Lung microvascular endothelial cell (primary cell): ENCODE measurements at places on chromosomes 12 and 14. TPM values are rescaled to one million over a fixed set of nuclear protein-coding genes. Genes with fewer than 3 reads are reported as not detected.

The ADAM21 gene
- total RNA-seq, result under 0.01 TPM in 2 replicates

DNA sequence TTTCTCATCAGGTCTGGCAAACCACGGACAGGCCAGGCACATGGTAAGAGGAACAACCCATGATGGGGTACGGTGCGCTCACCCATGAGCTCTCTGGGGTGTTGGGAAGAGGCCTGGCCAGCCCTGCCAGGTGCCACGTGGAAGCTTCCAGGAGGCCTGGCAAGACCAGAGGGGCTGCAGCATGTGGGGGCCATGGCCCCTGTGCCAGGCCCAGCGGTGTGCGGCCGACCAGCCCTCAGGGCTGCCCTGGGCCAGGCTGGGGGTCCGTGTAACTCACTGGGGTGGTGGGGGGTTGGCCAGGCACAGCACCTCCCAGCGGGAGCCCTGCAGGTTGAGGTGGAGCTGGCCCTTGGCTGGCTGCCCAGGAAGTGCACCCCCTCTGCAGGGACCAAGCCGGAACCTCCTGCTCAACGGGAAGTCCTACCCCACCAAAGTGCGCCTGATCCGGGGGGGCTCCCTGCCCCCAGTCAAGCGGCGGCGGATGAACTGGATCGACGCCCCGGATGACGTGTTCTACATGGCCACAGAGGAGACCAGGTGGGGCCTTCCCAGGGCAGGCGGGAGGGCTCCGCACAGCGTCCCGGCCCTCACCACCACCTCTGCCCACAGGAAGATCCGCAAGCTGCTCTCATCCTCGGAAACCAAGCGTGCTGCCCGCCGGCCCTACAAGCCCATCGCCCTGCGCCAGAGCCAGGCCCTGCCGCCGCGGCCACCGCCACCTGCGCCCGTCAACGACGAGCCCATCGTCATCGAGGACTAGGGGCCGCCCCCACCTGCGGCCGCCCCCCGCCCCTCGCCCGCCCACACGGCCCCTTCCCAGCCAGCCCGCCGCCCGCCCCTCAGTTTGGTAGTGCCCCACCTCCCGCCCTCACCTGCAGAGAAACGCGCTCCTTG lies 4.9 kb upstream of the CRIP2 start:
- DNase-seq, result peak; percentile 32

DNA sequence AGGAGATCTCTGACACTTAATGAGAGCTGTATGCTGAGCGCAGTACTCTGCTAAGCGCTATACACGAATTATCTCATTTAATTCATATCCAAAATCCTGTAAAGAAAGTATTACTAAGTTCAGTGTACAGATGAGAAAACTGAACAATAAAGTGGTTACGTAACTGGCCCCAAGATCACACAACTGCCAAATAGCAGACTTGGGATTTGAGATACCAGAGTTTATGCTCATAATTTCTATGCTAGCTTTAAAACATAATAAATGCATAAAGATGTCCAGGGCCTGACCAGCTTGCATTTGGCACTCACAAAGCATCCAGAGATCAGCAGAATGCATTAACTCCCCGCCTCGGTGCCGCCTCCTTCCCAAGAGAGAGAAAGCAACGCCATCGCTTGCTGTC lies 83.2 kb upstream of the PWP1 start:
- no peak for DNase-seq

The PMCH gene
- total RNA-seq, result not detected in 2 replicates

DNA sequence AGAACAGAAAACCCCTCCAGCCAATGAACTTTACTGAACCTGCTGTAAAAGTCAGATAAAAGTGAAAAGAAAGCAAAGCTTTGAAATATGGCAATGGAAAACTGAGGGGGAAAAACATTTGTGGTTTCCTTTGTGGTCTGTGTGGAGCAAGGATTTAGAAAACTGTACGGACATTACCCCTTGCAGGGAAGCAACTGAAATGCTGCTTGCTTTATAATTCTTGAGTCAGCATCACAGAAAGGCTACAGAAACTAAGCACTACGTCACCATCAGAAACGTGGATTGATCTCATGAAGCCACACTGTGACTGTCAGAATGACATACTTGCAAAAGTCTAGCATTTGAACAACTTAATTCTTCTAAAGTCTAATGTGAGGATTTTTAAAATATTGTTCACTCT lies 2.4 kb upstream of the KCNC2 start:
- DNase-seq, result no peak

GRCh38 chr12:107461222-107461975 lies 224.2 kb upstream of the PWP1 start:
- DNase-seq, result peak; percentile 73

GRCh38 chr12:32089156-32089555 lies 17.5 kb upstream of the BICD1 start:
- no peak for DNase-seq

DNA sequence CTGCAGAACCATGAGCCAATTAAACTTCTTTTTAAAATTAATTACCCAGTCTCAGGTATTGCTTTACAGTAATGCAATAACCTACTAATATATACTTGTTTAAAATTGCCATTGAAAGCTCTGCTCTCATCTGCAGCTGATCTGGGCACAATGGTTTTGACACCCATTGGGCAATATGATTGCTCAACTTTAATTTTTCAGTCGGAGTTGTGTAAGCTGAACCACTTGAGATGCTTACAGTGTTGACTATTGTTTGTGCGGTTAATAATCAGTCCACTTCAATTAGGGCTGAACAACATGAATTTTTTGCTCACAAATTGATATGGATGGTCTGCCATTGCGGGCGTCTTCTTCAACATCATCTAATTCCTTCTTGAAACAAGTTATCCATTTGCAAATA lies 18.0 kb upstream of the OR4K5 start:
- DNase-seq, result no peak

The RTN1 gene
- under 0.01 TPM in 2 replicates for total RNA-seq

DNA sequence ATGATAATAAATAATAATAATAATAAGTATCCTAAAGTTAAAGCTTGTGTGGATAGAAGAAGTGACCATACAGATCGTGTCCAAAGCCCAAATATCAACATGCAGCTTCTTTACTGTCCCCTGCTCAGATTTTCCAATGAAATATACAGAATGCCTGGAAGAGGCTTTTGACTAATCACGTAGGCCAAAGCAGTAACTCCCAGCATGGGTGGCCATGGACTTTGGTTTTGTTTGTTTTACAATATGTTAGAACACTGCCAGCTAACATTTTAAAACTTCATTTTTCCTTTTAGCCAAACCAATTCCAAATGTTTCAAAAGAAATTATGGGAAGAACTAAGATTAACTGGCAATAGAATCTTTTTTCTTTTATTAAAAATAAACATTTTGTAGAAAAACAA lies 400.0 kb upstream of the FLRT2 start:
- DNase-seq, result no peak

The POU6F1 gene
- 1.3 and 3.0 TPM in 2 replicates for total RNA-seq

GRCh38 chr12:4997939-4998338 lies 45.7 kb upstream of the KCNA5 start:
- peak; percentile 74 for DNase-seq

The GALNT9 gene
- under 0.01 and 0.22 TPM in 2 replicates for total RNA-seq

- no peak for DNase-seq
These were observed 71.4 kb downstream of the AKAP6 start for GRCh38 chr14:32400480-32400879.

DNA sequence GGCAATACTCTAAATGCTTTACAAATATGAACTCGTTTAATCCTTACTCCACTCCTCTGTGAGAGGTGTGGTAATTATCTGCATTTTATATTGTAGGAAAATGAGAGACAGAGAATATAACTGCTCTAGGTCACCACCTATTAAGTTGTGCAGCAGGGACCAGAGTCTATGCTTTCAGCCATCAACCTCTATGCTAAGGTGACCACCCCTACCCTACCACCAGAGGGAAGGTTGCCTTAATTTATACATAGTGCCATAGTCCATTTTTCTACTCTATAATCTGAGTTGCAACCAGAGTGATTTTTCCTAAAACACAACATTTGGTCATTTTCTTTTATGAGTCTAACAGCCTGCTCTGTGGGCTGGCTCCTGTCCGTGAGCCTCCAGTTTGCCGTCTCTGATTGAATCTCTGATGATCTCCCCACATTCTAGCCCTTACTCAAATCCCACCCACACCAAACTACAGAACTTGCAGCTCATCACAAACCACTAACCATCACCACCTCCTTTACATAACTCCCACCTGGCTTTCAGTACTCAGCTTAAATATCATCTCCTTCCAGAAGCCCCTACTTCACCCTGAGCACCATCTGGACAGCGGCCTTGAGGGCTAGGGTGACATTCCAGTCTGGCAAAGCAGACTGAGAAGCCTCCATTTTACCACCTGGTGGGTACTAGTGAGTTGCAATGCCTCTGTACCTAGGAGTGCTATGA lies 126.6 kb downstream of the PPM1H start:
- no peak for DNase-seq

- DNase-seq, result no peak
These were observed 2.3 kb upstream of the ZNF705A start for GRCh38 chr12:8154526-8154925.

DNA sequence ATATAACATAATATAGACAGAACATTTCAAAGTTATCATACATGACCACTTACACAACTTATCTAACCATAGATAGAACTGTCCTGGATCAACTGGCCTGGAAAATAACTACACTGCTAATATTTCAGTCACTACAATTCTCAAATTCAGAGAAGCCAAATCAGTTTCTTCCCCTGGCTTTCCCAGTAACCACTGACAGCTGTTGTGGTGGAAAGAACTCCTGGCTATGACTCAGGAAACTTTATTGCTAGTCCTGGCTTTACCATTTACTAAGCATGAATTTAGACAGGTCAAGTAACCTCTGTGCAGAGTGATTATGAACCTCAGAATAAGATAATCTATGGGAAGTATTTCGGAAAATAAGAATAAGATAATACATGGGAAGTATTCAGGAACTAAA lies 244.9 kb upstream of the DIO2 start:
- no peak for DNase-seq

The OR4K1 gene
- total RNA-seq, result not detected in 2 replicates

DNA sequence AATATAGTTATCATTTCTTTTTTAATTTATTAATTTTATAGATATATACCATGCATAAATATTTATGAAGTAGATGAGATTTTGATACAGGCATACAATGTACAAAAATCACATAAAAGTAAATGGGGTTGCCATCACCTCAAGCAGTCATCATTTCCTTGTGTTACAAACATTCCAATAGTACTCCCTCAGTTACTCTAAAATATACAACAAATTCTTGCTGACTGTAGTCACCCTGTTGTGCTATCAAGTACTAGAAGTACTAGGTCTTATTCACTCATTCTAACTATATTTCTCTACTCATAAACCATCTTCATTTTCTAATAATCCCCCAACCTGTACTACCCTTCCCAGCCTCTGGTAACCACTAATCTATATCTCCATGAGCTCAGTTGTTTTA lies 432.6 kb upstream of the SYT1 start:
- no peak for DNase-seq

DNA sequence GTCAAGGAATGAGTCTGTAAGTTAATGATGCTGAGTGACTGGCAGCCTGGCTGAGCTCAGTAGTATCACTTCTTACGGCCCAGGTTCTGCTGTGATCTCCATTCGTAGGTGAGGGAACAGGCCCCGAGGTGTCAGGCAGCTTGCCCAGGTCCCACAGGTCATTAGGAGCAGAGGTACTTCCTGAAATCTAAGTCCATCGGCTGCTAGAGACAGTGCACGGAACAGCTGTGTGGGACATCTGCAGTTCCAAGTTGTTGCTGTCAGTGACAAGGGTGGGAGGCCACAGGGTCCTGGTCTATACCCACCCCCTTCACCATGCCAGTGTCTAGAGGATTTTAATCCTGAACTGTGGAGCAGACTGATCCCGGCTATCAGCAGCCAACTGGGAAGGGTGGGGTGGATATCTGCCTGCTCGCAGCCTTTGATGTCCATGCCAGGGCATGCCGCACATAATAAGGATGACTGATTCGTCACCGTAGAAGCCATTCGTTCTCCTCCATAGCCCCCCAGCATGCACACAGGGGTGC lies 82.3 kb upstream of the RIN3 start:
- DNase-seq, result no peak

The GLIPR1L1 gene
- not detected in 2 replicates for total RNA-seq

- no peak for DNase-seq
These were observed 4.7 kb downstream of the GPX2 start for GRCh38 chr14:64937821-64938193.

DNA sequence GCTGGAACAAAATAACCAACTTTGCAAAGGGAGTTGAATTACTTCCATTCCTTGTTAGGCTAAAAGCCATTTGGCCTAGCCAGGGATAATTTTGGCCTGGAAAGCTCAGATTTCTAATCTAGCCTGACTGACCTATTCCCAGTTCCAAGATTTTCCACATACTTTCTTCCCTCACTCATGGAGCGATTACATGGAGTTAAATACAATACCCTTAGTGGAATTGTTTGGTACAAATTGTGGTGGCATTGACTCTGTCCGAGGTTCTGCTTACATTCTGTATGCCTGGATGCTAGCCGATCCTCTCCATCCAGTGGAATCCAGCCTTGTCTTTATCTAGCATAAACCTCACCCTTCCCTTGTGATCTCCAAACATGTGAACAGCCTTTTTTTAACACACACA lies 965.1 kb downstream of the DIO2 start:
- no peak for DNase-seq

- DNase-seq, result no peak
These were observed 164.4 kb downstream of the TSPAN9 start for GRCh38 chr12:3241621-3242020.

DNA sequence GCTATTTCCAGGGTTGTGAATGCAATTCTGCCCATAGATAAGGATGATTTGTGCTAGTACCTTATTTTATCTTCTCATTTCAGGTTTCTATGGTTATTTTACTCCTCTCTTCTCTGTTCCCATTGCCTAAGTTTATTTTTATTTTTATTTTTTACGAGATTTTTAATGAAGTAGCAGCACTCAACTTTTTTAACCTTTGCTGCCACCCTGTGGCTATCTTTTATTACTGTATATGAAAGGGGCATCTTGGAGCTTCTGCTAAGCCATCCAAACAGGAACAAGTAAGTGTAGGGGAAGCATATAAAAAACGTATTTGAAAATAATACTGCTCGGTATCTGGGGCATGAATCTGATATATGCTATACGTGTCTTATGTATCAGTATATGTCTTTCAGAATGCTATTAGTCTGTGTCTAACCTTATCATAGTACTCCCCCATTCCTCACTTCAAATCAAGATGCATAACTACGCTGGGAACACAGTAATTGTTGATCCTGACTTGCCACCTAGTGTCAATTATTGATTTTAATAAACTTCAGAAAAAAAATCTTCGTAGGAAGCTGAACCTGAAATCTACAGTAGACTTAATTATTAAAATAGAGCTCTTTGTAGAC lies 60.3 kb downstream of the KLRG1 start:
- peak; percentile 63 for DNase-seq

- peak; percentile 57 for DNase-seq
These were observed 1.1 kb upstream of the MBD6 start for GRCh38 chr12:57521525-57522010.
